ENCODE measurements at places on chromosomes 11 and 22.
A peak's percentile ranks its signal among the peaks of the same experiment; 100 is the strongest.

DNA sequence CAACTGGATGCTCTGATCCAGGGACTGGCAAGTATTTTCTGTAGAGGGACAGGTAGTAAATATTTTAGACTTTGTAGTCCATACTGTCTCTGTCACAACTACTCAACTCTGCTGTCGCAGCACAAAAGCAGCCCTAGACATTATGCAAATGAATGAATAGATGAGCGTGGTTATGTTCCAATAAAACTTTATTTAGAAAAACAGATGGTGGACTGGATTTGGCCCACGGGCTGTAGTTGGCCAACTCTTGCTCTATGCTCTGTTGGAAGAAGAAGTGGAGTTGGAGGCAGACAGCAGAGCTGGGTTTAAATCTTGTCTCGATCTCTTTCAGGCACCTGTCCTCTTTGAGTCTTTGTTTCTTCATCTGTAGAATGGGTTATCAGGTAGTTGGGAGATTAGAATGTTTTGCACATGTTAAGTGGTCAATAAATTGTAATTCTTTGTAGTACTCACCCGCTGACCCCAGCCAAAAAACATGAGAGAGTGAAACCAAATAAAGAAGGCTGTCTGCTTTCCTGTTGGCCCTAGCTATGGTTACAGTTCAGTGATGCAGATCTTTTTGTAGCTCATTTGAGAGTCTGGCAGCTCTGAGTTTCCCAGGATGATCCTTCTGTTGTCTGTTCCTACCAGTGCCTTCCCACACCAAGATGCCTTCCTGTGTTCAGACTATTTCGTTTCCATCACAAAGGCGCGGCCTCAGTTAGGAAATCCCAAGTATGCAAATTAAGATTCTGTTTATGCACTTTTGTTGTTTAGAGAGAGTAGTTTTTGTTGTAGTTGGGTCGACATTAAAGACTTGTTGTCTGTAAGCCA, 198.1 kb upstream of the SEZ6L start:
- no peak for DNase-seq

- DNase-seq: no peak
These were observed 108.8 kb downstream of the WT1 start for GRCh38 chr11:32326522-32326921.

DNA sequence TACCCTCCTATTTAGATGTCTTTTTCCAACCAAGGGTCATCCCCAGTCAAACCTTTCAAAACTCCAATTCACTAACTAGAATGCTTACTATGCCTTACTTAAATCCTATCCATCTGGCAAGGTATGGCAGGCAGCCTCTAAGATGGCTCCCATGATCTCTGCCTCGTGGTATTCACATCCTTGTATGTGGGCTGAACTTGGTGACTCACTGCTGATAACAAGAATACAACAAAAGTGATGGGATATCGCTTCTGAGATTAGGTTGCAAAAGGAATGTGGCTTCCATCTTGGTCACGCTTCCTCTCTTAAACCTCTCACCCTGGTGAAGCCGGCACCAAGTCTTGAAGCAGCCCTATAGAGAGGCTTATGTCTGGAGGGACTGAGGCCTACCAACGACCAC, 29.6 kb upstream of the UPB1 start:
- no peak for DNase-seq

GRCh38 chr11:121767433-121767832, 314.7 kb upstream of the SORL1-AS1 start:
- no peak for DNase-seq

DNA sequence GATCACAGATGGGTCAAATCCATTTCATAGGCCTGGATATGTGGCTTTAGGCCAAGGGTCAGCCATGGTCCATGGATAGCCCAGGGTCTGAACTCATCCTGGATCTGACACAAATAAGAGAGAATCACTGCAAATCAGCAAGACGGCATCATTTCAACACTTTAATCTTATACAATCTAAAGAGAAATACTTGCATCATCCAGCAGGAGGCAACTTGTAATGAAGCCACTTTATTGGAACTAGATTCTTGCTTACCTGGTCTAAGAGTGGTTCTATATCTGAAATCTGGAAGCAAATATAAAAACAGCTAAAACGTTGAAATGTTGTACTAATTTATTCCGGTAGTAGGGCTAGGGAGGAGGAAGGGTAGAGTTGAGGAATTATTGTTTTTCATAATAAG, 870.1 kb downstream of the JRKL start:
- no peak for DNase-seq

DNA sequence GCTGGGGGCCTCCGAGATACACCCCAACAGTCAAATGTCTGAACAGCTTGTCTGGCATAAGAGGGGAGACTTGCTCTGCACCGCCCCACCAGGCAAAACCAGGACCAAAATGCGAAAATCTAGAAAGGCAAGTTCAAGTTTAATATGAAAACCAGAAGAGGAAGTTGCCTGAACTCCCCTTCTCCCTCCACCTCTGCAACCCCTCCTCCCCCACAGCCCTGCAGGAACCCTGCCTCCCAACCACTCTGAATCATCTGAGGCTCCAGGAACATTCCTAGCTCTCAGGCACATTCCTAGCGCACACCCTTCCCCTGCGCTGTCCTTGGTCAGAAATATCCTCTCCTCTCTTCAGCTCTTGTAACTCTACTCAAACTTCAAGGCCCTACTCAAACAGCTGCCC, 36.7 kb downstream of the ISX start:
- no peak for DNase-seq

- DNase-seq: no peak
These were observed 75.3 kb downstream of the PDE2A start for GRCh38 chr11:72598906-72599305.

- peak; percentile 88 for DNase-seq
These were observed 904.4 kb downstream of the BRD1 start for GRCh38 chr22:48923165-48923865.

- DNase-seq: no peak
These were observed 151.8 kb upstream of the GRIA4 start for GRCh38 chr11:105458071-105458470.

DNA sequence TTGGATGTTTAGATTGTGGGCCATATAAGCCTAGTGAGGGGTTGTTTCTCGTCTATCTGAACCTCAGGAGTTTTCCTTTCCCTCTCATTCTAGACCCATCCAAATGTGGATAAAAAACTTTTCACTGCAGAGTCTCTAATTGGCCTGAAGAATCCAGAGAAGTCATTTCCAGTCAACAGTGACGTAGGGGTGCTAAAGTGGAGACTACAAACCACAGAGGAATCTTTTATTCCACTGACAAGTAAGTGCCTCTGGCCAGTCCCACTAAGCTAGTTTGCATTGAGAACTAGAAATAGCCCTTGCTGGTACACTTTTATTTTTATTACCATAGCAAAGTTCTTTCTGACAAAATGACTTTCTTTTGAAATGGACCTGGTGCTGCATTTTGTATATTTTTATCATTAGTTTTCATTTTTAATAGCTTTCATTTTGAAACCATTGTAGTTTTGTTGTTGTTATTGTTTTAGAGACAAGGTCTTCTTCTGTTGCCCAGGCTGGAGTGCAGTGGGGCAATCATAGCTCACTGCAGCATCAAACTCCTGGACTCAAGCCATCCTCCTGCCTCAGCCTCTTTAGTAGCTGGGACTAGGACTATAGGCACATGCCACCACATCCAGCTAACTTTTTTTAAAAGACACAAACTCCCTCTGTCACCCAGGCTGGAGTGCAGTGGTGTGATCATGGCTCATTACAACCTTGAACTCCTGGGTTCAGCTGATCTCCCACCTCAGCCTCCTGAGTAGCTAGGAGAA, 14.6 kb upstream of the PHLDB1 start:
- DNase-seq: no peak

GRCh38 chr11:94400839-94401772, at the start of gene GPR83:
Gene GPR83 (minus strand): TSS chr11:94401419. CDS start chr11:94401247, 172 bp downstream.
- no peak for DNase-seq

DNA sequence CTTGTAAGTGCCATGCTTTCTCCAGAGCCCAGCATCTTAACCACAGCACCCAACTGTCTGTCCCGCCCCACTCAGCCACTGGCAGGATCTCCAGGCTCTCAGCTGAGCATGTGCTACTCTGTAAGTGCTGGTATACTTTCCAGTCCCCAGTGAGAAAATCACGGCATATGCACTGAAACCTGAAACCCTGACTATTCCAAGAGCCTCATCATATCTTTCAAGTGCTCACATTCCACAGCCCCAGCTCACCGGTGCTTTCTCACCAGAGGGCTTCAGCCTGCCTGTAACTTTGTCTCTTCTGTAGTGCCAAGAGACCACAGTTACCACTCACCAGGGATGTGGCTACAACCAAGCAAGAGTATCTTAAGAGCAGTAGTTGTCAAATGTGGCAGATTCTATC, 24.4 kb upstream of the PAMR1 start:
- peak; percentile 91 for DNase-seq

DNA sequence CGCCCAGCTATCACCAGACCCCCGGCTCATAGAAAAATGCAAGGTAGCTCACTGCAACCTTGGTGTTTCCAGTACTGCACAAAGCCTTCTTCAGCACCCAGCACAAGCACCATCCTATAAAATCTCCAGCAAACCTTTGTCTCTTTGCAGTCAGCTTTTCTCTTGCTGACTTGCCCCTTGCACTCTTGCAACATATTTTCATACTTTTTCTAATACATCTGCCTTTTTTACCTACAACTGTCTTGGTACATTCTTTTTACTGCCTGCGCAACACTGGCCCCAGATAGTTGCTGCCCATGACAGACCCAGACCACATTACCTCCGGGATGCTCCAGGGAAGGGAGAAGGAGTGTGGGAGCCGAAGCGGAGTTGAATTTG, 142.4 kb downstream of the MPPED1 start:
- DNase-seq: no peak

GRCh38 chr11:111652184-111652583, 49.9 kb downstream of the SIK2 start:
- DNase-seq: no peak

DNA sequence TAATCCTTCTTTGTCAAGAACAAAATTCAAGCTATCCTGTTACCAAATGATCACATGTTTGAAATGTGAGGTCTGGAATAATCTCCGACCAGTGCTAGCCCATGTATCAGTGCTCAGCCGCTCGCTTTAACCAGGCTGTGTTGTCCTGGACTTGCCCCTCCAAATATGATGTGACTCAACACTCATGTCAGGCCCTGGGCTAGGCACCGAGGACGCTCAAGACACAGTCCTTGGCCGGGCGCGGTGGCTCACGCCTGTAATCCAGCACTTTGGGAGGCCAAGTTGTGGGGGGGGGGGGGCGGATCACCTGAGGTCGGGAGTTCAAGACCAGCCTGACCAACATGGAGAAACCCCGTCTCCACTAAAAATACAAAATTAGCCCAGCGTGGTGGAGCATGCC, 54.1 kb upstream of the WNT7B start:
- no peak for DNase-seq

DNA sequence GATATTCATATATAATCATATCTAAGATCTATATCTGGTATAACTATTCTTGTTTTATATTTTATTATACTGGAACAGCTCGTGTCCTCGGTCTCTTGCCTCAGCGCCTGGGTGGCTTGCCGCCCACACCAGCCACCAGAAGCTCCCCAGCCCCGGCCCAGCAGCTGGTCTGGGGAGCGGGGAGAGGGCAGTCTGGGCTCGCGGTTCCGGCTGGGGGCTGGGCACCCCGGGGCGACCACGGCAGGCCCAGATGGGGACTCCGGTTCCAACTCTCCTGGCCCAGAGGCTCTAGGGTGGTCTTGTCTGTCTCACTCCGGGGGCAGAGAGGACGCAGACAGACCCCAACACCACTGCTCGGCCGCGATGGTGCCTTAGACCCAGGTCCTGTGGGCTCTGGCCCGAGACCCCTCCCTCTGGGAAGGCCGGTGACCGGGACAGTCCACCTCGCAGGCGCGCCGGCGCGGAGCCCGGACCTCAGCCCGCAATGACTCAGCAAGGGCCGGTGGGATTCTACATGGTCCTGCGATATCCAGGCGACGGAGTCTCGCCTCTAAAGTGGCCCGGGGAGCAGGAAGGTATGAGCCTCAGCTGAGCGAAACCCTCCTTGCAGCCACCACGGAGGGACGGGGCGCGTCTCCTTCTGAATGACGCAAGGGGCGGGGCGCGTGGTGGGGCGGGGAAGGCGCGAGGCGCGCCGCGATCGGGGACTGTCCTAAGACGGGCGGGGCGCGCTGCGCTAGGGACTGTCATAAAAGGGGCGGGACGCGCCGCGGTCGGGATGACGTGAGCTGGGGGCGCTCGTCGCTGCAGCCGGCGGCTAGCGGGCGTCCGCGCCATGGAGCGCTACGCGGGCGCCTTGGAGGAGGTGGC, at the start of gene DGCR6:
DGCR6 (plus strand) TSS at position 781 of the 870 bp plus-strand sequence; CDS start at position 836, 55 bp downstream.
- no peak for DNase-seq

DNA sequence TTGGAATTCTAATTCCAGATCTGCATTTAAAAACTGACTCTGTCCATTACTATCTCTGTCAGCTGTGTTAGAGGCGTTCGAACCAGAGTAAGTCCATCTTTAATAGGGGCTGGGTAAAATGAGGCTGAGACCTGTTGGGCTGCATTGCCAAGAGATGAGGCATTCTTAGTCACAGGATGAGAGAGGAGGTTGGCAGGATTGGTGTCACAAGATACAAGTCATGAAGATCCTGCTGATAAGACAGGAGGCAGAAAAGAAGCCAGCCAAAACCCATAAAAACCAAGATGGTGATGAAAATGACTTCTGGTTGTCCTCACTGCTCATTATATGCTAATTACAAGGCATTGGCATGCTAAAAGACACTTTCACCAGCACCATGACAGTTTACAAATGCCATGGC, 356.3 kb upstream of the ISX start:
- no peak for DNase-seq

GRCh38 chr22:25802018-25802417, 60.0 kb downstream of the MYO18B start:
- DNase-seq: no peak

GRCh38 chr11:20962581-20962980, 293.2 kb downstream of the NELL1 start:
- DNase-seq: no peak

GRCh38 chr11:10885703-10886363, 28.0 kb upstream of the ZBED5 start:
- no peak for DNase-seq

Measured in NCI-H2171 (cell line).